ENCODE measurements at places on chromosomes 6 and 20. TPM values are rescaled to one million over a fixed set of nuclear protein-coding genes. Genes with fewer than 3 reads are reported as not detected.

GRCh38 chr6:12369781-12370262 is 79.7 kb downstream of the EDN1 start:
- no peak for DNase-seq

GRCh38 chr20:16566080-16566479 is 7.2 kb downstream of the KIF16B start:
- DNase-seq, result no peak

The LST1 gene
- not detected for total RNA-seq

DNA sequence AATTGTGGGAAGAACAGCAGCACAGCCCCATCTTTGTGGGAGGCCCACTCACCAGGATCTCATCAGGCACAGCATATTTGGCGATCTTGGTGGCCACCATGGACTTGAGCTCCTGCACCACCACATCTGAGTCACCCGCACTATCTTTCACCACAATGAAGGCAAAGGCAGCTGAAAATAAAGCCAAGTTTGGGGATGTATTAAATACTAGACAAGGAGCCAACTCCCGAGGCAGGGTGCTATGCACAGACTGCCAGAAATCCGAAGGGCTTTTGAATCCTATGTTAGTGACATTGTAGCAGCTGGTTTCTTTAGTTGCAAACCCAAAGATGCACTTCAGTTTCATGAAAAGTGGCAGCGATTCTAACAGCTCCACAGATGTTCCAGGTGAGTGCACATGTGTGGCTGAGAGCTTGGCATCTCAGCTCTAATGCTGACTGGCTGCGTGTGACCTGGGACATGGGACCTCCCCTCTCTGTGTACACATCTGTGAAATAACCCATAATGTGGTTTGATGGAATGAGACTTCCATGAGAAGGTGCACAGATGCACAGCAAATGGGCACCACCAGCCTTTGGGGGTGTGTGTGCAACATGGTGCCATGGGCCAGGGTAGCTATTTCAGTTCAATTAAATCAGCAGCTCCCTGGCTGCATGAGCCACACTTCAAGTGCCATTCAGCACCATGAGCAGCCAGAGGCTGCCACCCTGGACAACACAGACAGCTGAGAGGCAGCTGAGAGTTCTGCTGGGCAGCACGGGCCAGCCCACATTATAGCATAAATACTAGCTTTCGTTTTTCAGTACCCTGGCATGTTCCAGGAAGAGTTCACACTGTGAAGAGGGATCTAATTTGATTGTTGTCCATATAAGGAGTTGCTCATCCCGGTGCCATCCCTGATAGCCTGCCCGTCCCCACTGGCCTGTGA is 16.9 kb upstream of the APMAP start:
- DNase-seq, result no peak

DNA sequence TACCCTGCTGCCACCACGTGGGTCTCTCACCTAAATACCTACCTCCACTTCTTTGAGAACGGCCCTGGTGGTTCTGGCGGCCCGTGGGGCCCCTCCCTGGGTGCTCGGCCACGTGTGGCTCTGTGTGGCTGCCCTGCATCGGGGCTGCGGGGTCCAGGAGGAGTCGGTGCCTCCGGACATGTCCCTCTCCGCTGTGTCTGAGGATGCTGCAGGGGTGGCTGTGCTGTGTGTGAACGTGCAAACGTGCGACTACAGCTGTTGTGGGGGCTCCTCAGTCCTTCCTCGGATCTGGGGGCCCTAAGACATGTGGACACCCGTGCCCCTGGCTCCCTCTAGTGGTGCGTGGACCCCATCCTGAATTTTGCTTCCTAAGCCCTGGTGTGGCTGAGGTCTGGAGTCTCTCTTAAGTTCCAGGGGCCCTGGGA is 691.8 kb downstream of the QKI start:
- no peak for DNase-seq

The CNBD2 gene
- 2.0 TPM for total RNA-seq

The TUBB gene
- 1,537 TPM for total RNA-seq

- DNase-seq, result no peak
Observed at GRCh38 chr6:99348288-99349170, 945 bp downstream of the FAXC start.

DNA sequence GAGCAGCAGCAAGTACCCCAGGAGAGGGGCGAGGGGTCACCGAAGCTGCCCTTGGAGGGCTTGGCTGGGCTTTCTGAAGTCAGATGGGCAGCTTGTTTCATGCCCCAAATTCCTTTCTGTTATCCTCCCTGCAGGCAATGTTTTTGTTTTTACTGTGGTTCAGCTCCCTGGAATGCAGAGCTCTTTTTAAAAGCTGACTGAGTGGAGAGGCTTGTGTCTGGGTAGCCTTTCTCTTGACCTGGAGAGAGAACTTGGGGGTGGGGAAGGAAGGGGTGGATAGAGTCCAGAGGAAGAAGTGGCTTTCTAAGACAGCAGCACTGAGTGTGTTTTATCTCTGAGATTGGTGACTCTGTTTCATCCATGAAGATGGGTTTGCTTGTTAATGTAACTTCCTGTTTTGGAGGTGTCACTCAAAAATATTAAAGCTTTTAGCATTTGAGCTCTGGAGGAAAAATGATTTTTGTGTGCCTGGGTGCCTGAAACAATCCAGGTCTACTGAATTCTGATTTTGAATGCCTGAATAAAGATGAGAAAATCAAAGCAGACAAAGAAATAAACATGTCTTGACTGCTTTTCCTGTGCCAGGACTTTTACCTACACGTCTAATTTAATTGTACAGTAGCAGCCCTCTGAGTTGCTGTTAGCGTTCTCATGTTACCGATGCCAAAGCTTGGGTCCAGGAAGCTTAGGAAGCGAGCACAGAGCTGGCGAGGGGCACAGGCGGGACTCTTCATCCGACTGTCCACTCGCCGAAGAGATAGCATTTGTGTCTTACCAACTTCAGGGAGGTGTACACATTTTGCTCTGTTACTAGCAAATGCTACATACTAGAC is 78.2 kb upstream of the EEF1E1 start:
- peak; percentile 84 for DNase-seq

GRCh38 chr6:159890792-159891191 is at the start of gene MAS1:
Gene MAS1 (plus strand): TSS chr6:159890988. CDS start chr6:159906956, 15,968 bp downstream.
- DNase-seq, result no peak

- DNase-seq, result no peak
Observed at GRCh38 chr20:42041000-42041565, 422.9 kb upstream of the CHD6 start.

GRCh38 chr6:16481697-16482399 is 243.5 kb downstream of the GMPR start:
- DNase-seq, result no peak

The SMOC2 gene
- total RNA-seq, result not detected

The RBM38 gene
- 4.4 TPM for total RNA-seq

- no peak for DNase-seq
Observed at GRCh38 chr20:23097636-23098580, 11.8 kb upstream of the CD93 start.

The TCF19 gene
- total RNA-seq, result 30.9 TPM

GRCh38 chr6:39558591-39559190 is 166.5 kb downstream of the KIF6 start:
- no peak for DNase-seq

The LIN28B gene
- not detected for total RNA-seq

- no peak for DNase-seq
Observed at GRCh38 chr20:43243672-43244269, 54.1 kb upstream of the PTPRT start.

The BMP5 gene
- not detected for total RNA-seq

- no peak for DNase-seq
Observed at GRCh38 chr6:34027939-34028441, 117.9 kb downstream of the GRM4 start.

GRCh38 chr6:154478021-154478700 is 32.3 kb downstream of the CNKSR3 start:
- DNase-seq, result peak; percentile 26

GRCh38 chr6:125346926-125347563 is 45.3 kb upstream of the HDDC2 start:
- DNase-seq, result no peak

The PTPRA gene
- 56.6 TPM for total RNA-seq

The NFATC2 gene
- 0.57 TPM for total RNA-seq

DNA sequence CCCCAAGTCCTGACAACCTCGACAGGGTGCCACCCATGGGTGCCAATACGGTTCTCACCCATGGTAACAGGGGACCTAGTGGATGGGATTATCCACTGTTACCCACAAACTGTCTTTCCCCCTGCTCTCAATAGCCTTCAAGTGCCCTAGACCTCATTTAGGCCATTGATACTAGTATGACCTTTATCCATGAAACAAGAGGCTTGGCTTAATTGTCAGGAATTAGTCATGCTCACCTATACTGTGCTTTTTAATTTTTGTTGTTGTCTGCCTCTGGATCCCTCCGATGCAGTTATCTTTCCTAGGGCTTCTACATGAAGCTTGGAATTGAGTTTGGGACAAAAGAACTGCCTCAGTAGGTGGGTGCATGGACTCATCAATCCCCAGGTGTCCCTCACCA is 11.8 kb upstream of the IL22RA2 start:
- no peak for DNase-seq

The AFG1L gene
- 4.9 TPM for total RNA-seq

- DNase-seq, result no peak
Observed at GRCh38 chr6:155493026-155493693, 37.5 kb upstream of the NOX3 start.

DNA sequence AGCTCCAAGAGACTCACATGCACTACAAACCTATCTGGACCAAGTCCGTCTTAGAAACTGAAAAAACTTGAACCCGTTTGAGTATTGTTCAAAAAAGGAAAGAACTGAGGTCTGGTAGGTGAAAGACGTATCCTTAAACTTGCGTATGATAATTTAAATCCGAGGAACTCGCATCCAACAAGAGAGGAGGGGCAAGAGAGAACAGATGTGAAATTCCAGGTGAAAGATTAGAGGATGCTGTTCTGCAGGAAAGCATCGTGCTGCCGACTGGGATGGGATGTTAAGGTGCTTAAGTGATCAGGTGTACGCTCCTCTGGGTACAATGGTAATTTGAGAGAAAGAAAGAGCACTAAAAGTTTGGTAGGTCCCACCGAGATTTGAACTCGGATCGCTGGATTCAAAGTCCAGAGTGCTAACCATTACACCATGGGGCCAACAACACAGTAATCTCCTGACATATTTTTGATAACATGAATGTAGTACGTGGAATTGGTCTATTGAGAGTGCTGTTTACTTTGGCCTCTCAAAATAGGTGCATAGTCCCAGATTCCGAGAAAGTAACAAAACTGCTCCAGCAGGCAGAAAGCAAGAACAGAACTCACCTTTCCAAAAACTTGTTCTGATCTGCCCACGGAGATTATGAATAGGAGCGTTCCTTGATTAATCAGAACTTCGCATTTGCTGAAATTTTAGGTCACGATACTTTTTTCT is 53.5 kb upstream of the BTN3A2 start:
- peak; percentile 80 for DNase-seq

DNA sequence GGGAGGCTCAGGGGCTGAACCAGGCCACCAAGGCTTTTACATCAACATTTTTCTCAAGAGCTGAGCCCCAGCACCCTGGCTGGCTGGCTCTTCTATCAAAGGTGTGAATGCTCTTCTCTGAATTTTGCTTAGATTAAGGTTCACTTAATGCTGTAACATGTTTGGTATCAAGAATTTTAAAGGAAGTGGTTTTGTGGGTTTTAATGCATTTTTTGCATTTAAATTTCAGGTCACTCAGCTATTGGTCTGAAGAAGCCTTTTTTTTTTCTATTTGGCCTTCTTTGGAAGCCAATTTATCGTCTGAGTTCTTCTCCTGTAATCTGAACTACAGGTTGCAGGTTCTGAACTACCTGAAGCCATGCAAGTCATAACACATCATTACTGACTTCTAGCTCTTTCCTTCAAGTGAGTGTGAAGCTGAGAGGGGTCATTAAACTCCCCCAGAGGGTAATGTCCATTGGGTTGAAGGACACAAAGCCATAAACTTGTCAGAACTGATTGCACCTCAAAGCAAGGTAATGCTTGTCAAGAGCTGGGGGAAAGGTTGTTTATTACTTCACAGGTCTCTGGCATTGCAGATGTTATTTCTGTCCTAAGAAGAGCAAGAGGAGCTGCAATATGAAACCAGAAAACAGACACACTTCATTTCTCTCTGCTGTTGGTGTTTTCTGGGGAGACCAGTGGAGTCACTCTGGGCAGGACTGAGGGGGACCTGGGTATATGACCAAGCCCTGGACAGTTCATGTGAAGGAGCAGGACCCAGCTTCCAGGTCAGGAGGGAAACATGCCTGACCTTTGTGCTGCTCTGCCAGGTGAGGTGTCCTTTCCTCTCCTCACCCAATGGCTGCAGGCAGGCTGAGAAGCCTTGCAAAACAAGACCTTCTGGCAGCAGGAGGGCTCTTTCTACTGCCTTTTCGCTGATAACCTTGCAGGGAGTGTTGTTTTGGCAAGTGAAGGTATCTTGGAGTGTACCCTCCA is 26.1 kb upstream of the NEDD9 start:
- no peak for DNase-seq

DNA sequence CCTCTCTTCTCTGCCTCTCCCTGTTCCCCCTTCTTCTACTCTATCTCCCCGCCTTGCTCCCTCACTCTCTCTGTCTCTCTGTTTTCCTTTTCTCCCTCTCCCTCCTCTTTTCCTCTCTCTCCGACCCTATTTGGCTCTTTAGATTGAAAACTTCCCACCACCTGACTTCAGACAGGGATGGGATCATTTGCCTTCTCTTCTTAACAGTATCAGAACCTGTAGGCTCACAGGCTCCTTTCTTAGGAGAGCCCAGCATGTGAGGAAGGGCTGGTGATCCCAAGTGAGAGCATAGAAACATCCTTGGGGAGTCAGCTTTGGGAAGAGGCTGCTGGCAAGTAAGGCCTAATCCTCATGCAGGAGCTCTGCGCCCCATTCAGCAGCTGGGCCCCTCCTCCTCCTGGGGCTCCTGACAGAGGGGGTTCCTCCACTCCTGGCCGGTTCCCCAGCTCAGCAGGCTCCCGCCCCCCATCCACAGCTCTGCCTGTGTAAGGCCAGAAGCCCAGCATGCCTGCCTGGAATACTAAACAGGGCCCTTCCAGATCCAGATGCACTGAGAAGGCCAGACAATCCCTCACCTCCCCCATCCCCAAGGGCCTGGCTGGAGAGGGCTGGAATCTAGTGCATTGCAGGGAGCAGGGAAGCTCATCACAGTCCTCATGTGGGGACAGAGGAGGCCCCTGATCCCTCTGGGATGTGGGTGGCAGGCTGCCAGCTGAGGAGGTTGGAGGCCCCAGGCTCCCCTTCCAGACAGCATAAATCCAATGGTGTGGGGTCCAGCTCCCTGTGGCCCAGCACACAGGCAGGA is 93.4 kb downstream of the PTPRT start:
- no peak for DNase-seq

GRCh38 chr6:88517737-88518136 is 351.6 kb upstream of the CNR1 start:
- DNase-seq, result no peak

GRCh38 chr6:30647242-30648116 is 546 bp downstream of the C6orf136 start:
- peak; percentile 49 for DNase-seq

- peak; percentile 32 for DNase-seq
Observed at GRCh38 chr6:42453654-42454427, 2.1 kb upstream of the TRERF1 start.

GRCh38 chr6:38906582-38906981 is 142.0 kb upstream of the GLP1R start:
- DNase-seq, result no peak

Measured in HFFc6 (cell line).